ENCODE measurements at places on chromosomes 6 and 20. TPM values are rescaled to one million over a fixed set of nuclear protein-coding genes. Genes with fewer than 3 reads are reported as not detected.

The CCN5 gene
- 3.5 TPM for polyA plus RNA-seq

The ABHD12 gene
- polyA plus RNA-seq = 28.8 TPM

The NEURL2 gene
- 51.4 TPM for polyA plus RNA-seq

The SLC13A3 gene
- 1.9 TPM for polyA plus RNA-seq

The GTSF1L gene
- 0.75 TPM for polyA plus RNA-seq

The COL19A1 gene
- 0.34 TPM for polyA plus RNA-seq

The TNFRSF21 gene
- polyA plus RNA-seq = 30.2 TPM

DNA sequence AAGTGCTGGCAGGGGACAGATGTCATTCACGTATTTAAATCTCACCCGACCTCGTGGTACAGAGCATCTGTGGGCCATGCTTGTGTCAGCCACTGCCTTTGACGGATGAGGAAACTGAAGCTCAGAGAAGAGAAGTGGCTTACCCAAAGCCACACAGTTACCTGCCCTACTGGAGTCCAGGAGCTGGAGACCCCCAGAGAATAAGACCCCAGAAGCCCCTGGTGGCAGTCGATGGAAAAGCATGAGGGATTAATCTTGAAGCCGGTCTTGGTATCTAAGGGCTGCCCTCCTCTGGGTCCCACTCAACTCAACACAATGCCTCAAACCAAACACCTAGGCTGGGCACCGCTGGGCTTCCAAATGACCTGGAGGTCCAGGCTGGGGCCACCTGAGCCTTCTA is 83.1 kb downstream of the GRM4 start:
- no peak for DNase-seq

- no peak for DNase-seq
These were observed 53.8 kb upstream of the NRSN1 start for GRCh38 chr6:24072038-24072746.

- DNase-seq = no peak
These were observed 19.8 kb upstream of the MAP1LC3A start for GRCh38 chr20:34538671-34539123.

DNA sequence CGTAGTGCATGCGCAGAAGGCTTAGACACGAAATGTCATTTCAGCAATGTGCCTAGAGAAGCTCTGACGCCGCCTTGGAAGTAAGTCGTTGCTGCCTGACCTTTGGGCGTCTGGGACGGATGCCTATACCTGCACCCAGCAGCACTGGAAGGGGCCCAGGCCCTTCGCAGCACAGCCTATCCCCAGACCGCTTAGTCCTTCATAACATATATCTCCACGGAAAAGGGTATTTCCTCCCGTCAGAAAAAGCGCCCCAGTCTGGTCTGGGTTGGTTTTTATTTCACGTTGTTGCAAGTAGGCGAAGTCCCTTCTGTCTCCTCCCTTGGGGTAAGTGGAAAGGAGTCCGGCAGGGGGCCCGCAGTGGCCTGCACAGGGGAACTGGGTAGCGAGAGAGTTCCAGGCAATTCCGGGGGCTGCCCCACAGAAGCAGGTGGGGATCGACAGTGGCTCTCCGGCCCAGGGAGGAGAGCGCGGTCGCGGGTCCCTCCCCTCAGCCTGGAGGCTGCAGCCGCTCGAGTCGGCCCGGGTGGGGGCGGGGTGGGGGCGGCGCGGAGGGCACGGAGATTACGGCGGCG is 559 bp upstream of the EYA4 start:
- DNase-seq = no peak

- no peak for DNase-seq
These were observed 113.0 kb upstream of the EYA4 start for GRCh38 chr6:133128191-133128590.

- DNase-seq = no peak
These were observed 24.8 kb upstream of the SPDEF start for GRCh38 chr6:34580707-34581560.

DNA sequence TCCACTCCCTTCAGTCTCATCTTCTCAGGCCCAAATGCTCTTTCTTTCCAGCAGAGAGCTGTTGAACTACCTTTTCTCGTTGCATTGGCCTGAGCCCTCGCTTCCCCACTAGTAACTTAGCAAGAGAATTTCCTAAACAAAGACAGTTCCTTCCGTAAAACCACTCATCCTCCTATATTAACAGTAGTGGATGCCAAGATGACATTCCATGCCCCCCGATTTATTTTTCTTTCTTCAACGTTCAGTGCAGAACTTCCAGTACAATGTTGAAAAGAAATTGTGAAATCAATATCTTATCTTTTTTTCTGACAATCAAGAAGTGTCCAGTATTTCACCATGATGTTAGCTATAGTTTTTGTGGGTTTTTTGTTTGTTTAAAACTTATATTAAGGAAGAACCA is 45.8 kb downstream of the SOX4 start:
- DNase-seq = no peak

- DNase-seq = no peak
These were observed 41.1 kb downstream of the KLHL31 start for GRCh38 chr6:53624502-53624901.

DNA sequence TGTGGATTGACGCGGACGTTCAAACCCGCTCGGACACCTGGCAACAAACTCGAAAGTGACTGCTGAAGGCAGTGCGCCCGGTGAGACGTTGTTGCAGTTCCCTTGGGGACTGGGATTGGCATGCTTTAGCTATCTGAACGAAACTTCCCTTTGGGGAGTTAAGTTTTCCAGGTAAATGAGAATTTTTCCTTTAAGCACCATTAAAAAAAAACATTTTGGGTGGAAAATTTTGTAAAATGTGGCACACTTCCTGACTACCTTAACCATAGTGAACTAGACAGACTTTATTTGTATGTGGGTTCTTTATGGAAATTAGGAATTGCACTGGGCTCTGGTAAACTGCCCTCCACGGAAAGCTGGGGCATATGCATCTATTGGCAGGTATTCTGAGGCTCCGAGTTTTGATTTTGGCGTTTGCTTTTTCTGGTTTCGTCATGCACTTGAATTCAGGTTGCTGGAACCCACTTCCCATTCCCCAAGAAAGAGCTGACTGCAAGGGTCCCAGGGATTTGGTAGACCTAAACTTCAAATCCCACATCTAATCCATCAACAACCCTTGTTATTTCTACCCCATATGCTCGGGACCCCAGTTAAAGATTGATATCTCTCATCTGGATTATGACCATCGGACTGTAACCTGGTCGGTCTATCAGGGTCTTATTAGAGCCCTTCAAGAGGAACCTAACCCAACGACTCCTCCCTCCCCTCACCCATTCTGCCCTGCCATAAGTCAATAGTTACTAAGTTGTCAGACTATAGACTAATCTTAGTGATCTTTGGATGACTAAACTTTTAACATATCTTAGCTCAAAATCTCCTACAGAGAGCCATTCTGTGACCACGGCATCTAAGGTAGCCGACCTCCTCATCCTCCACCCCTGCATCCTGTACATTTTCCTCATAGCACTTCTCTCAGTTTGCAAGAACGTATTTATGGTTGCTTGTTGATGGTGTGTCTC is 800 bp upstream of the DYNLT1 start:
- no peak for DNase-seq

- no peak for DNase-seq
These were observed 267.8 kb downstream of the PTPRK start for GRCh38 chr6:128252341-128253176.
